Stimulated activated CD4-positive, alpha-beta T cell treated with anti-CD3 and anti-CD28 coated beads, Interleukin-12 subunit alpha, Interleukin-12 subunit beta, amount 100 ng/mL, for 48 hours (primary cell): ENCODE measurements at places on chromosomes 2 and 18.

- no peak for DNase-seq
Measured at GRCh38 chr2:109387221-109387735, 226.5 kb downstream of the SEPTIN10 start.

DNA sequence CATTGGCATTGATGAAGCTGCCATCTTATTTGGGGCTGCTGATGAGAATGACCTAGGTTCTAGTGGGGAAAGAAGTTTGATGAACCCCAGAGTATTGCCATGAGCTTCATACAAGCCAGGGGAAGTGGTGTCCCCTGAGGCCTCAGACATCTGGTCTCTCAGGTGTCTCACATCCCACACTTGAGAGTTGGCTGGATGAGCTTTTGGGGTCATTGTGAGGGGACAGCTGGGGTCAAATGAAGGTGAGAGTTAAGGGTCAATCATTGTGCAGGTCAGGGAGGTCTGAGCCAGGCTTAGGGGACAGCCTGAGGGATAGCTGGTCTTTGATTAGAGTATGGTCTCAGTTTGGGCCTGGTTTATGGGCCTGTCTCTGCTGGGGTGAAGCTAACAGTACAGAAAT lies 336.5 kb downstream of the CYP26B1 start:
- DNase-seq: no peak

DNA sequence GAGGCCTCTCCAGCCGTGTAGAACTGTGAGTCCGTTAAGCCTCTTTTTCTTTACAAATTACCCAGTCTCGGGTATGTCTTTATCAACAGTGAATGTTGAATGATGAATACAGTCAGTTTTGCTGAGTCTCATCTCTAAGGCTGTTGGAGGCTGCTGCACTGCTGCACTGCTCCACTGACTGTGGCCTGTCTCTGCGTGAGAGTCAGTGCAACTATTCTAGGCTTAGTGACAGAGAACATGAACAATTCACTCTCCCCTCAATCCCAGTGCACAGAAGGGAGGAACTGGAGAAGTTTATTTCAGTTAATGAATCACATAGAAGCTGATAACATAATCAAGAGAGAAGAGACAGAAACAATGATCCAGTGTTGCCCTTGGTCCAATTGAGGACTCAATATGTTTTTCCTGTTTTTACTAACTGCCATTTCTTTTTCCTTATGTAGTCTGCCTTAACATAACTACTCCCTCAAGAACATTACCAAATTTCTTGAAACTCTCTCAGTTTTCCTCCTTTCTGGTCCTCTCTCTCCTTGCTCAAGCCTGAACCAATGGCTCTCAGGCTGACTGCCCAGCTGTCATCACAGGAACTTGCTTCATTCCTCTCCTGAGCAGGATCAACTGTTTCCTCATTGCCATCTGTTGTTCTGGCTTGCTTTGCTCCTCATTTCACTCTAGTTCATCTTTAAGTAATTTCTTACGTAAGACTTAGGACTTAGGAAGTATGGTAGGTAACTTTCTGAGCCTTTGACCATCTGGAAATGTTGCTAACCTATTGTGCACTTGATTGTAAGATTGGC lies 483.2 kb downstream of the METTL4 start:
- DNase-seq: no peak

- no peak for DNase-seq
Measured at GRCh38 chr18:79406708-79407107, 11.0 kb downstream of the NFATC1 start.

DNA sequence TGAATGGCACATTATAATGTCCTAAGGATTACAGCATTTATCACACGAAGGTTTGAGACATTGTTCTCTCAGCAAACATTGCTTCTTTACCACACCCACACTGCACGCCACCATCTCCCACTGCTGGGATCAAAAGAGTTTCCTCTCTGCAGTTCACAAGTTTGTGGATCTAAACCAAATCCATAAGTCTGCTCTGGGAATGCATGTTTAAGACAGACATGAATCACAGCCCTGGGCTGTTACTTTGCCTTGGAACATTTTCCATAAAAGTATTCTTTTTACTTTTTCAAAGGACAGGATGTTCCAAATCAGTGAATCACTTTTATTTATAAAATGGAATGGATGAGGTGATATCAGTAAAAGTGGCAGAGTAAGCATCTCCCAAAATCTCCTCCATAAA lies 36.1 kb downstream of the STPG4 start:
- no peak for DNase-seq

GRCh38 chr2:219713110-219713509 lies 85.7 kb downstream of the SLC4A3 start:
- no peak for DNase-seq
